SIG-M5 (cell line): ENCODE measurements at places on chromosomes 2 and 18.

- DNase-seq = no peak
These were observed 269.7 kb downstream of the ALPK2 start for GRCh38 chr18:58359218-58359617.

GRCh38 chr18:50594942-50595341 lies 35.1 kb downstream of the MAPK4 start:
- DNase-seq = no peak

DNA sequence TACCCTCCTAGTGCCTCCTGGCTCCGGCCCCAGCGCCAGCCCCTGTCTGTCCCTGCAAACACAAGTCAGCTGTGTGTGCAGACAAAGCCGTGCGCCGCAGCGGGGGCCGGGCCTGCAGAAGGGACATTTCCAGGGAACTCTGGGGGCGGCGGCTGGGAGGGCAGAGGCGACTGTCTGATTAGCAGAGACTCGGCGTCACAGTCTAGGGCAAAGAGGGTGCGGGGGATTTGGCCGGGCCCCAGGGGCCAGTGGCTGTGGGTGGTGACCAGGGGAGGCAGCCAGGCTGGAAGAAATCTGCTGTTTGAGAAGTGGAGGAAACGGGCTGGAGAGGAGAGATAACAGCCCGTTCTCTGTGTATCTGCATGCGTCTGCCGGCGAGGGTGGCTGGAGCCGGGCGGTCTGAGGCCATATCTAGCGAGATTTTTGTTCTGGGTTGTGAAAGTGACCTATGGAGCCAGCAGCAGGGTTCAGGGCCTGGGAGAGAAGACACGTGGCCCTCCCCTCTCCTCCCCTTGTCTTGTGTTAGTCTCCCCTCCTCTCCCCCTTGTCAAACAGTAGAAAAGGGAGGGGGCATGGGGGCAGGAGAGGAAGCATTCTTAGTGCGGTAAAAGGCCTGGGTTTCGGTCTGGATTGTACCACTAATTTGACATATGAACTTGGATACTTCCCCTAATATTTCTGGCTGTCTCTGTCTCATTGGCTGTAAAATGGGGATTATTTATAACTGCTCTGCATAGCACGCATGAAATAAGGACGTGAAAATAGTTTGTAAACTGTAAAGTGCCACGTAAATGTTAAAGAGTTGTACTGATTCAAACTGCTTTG lies 169.4 kb downstream of the SMAD7 start:
- no peak for DNase-seq

DNA sequence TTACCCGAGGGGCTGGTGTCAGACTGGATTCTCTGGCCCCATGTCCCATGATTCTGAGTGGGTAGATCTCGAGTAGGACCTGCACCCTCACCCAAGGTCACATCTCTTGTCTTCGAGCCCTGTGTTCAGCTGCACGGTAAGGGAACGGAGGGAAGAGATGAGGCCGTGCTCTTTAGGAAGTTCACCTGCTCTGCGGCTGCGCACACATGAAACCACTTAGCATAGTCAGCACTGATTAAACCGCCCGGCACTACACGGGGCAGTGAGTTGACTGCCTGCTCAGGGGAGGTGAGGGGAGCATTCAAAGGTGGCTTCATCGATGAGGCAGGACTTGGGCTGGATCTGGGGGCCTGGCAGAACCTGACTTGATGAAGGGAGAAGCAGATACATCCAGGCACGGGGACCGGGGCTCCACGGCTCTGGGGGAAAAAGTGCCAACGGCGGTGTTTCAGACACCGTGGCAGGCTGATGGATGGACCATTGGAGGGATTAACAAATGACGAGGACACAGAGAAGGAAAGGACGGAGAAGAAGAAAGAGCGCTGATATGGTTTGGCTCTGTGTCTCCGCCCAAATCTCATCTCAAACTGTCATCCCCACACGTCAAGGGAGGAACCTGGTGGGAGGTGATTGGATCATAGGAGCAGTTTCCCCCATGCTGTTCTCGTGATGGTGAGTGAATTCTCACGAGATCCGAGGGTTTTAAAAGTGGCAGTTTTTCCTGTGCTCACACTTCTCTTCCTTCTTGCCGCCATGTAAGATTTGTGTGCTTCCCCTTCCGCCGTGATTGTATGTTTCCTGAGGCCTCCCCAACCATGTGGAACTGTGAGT lies 248.6 kb downstream of the CYP26B1 start:
- no peak for DNase-seq

DNA sequence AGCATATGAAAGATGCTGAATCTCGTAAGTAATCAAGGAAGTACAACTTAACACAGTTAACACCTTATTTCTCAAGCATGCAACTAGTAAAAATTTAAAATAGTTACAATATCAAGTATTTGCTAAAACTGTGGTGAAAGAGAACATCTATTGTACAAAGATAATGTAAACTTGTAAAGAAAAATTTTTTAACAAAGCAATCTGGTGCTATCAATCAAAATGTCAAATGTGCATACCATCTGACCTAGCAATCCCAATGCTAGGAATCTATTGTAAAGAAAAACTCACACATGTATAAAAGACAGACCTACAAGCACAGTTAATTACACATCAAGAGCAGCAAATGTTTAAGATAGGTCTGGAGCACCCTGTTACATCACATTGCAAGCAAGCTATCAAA lies 90.1 kb downstream of the SLC66A3 start:
- no peak for DNase-seq

GRCh38 chr18:6621437-6621836 lies 108.1 kb upstream of the ARHGAP28 start:
- DNase-seq = no peak
